BJ (cell line): ENCODE measurements at places on chromosomes 1 and 21.

DNA sequence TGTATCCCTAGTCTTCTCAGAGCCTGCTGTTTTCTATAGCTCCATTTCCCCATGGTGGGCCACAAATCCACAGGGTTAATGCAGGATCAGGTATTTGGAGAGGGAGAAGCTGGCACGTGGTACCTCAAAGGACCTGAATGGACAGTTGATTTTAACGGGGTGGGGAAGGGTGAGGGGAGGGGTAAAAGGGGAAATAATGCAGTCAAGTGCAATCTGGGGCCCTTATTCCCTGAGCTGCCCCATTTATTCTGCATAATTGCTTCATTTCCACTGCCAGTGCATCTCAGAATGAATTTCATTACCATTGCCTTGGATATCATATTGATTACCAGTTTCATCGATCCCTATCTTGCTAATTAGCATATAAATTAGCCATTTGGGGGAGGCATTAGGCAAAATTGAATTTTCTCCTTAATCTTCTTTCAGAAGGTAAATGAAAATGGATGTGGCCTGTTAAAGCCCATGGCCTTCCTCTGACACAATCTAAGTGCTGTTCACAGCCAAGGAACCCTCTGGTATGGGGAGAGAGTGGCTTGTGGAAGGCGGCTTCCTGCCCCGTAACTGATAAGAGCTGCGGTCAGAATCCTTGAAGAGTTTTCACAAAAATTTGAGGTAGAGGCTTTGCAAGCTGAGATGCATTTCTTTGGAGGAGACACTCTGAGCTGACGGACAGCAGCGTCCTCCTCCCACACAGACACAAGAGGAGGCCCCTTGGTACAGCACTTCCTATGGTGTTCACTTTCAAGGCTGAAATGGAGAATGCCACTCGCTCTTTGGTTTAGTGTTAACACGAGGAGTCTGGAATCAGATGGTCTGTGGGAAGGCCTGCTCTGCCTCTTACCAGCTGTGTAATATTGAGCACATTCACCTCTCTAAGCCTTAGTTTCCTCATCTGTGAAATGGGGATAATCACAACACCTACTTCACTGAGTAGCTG is 34.4 kb downstream of the PHC2 start:
- DNase-seq, result no peak

DNA sequence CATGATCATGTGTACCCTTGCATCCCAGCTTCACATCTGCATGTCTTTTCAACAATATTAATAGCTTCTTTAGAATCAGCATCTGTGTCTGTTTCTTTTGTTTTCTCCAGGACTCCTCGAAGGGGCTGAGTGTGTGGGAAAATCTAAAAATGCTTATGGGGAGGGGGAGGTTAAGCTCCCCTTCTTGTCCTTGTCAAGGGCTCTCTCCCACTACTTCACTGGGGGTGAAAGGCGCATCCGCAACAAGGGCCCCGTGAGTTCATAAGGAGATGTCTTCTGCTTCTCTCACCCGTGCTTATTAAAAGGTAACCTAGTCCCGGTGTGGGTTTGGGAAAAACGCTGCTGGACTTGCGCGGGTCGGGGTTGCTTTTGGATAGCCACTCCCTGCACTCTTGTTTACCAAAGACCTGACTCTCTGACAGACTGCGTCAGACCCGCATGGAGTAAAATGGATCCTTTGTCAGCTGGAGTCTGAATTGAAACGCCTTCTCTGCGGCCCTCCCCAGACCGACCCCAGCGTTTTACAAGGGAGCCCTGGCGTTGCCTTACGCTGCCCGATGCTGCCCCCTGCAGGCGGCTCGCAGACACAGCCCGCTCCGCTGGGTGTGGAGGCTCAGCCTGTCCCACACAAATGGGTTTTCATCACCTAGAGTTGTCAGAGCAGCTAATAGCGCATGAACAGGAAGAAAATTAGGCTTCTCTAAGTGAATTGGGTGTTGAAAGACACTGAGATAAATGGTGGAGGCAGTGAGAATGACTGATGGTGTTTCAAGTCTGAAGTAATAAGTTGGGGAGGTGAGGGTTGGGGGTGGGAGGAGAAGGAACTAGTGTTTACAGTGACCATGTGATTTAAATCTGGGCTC is 53.8 kb downstream of the IER5 start:
- DNase-seq, result peak; percentile 23

- no peak for DNase-seq
These were observed 41.0 kb downstream of the MFSD2A start for GRCh38 chr1:39995973-39996393.

DNA sequence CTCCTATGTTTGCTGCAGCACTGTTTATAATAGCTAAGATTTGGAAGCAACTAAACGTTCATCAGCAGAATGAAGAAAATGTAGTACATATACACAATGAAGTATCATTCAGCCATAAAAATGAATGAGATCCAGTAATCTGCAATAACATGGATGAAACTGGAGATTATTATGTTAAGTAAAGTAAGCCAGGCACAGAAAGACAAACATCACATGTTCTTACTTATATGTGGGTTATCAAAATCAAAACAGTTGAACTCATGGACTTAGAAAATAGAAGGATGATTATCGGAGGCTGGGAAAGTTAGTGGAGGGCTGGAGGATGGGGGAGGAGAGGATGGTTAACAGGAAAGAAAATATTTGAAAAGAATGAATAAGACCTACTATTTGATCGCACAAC is 1017.6 kb downstream of the KCNT2 start:
- no peak for DNase-seq

- no peak for DNase-seq
These were observed 16.1 kb upstream of the KCNA3 start for GRCh38 chr1:110690709-110691365.
